AG10803 (cell line): ENCODE measurements at places on chromosomes 2 and 18.

- DNase-seq, result peak; percentile 37
These were observed 95.6 kb downstream of the TNFRSF11A start for GRCh38 chr18:62420513-62421209.

DNA sequence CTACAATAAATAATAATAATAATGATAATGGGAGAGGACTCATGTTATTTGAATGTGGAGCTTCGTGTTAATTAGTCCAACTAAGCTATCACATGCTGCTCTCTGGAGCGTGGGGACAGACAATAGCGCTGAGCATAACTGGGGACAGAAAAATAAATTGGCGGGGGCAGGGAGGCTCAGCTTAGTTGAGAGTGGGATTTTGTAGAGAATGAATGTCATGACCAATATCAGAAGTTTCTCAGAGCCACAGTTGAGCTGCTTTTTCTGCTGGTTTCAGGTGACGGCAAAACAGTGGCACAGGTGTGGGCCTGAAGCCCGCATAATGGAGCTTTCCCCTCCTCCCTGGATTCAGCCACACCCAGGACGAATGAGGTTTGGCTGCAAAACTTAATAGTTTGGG is 111.1 kb upstream of the CAB39 start:
- DNase-seq, result no peak

DNA sequence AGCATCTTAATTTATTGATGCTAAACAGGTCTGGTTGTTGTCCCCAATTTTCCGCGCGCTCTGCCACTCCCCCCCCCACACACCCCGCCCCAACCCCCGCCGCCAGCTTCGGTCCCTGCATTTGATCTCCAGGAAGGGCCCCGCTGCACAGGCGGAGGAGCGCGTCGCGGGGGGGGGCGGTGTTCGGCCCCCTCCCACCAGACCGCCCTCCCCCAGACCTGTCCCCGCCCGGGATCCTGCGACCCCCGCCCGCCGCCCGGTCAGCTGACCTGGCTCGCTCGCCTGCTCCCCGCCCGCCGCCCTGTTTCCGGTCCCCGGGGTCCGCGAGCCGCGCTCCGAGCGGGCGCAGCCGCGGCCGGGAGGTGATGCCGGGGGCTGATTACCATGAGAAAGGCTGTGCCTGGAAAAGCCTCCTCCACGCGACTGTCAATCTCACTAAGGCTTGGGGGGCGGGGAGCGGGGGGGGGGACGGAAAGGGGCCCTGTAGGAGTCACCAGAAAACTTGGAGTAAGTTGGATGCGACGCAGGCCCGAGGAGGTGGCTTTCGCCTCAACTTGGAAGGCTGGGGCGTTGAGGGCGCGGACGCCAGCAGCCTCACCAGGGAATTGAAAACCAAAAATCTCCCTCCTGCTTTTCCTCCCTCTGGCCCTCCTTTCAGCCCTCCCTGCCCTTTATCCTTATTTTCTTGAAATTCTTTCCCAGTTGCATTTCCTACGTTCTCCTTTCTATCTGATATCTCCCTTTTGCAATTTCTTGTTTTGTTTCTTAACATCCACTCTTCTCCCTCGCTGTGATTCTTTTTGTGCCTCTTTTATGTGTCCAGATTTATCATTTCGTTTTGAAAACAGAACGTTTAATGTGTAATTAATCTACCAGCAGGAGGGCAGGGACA is 4.4 kb upstream of the ZEB2 start:
- DNase-seq, result no peak

DNA sequence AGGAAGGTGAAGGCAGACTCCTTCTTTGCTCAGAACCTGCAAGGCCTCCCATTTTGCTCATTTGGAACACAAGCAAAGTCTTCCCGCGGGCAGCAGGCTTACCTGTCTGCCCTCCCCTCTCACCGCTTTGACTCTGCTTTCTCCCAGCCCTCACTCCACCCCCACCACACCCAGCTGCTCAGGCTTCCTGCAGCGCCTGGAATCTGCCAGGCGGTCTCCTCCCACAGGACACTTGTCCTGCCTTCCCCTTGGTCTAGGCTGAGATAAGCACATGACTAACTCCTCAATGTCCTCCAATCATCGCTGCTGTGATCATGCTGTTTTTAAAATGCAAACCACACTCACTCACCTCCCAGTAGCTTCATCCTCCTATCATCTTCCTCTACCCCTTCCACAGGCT is 430.0 kb downstream of the ZNF516 start:
- DNase-seq, result no peak

- no peak for DNase-seq
These were observed 385.7 kb downstream of the MBD2 start for GRCh38 chr18:53838746-53839145.

DNA sequence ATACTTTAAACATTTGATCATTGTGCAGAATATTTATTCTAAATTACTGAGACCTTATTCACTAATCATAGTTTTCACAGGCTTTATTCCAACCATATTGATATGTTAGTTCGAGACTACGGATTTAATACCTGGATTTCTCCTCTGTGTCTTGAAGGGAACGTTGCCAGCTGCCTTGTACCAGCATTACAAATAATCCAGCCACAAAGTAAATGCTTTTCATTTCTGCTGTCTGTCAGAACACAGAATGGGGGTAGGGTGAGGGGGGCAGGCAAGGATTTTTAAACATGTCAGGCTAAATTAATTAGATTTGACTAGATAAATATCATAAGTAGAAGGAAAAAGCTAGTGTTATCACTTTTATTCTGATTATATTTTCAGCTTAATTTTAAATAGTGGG is 3.1 kb downstream of the GCG start:
- no peak for DNase-seq

DNA sequence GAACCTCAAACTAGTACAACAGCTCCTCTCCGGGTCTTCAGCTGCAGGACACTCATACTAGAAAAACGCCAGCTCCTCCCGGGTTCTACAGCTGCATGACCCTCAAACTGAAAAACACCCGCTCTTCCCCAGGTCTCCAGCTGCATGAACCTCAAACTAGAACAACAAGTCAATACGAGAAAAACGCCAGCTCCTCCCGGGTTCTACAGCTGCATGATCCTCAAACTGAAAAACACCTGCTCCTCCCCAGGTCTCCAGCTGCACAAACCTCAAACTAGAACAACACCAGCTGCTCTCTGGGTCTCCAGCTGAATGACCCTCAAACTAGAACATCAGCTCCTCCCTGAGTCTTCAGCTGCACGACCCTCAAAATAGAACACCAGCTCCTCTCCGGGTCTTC is 315.0 kb upstream of the TFPI start:
- no peak for DNase-seq

DNA sequence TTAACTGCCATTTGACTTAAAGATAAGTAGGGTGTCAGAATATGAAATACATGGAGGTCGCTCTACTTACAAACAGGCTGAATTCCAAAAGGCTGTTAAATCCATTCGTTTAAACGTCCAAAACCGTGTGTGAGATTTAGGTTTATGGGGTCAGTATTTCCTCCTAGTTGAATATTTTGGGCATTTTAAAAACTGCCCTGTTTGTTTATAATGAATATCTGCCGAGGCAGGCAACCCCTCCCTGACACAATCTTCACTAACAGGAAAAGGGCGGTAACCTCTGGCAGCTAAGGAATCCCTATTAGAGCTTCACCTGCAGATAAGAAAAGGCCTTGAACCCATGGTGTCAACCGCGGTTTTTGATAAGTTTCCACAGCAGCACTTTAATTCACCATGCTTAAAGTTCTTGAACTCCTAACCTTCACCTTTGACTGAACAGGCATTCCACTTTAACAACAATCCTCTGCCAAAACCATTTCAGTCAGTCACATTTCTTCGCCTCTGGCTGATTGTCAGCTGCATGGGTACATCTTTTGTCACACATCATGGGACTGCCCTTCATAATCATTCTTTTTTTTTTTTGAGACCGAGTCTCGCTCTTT is 17.8 kb downstream of the TRAK2 start:
- no peak for DNase-seq

- DNase-seq, result peak; percentile 50
These were observed 64.0 kb downstream of the SPIRE1 start for GRCh38 chr18:12593866-12594265.

DNA sequence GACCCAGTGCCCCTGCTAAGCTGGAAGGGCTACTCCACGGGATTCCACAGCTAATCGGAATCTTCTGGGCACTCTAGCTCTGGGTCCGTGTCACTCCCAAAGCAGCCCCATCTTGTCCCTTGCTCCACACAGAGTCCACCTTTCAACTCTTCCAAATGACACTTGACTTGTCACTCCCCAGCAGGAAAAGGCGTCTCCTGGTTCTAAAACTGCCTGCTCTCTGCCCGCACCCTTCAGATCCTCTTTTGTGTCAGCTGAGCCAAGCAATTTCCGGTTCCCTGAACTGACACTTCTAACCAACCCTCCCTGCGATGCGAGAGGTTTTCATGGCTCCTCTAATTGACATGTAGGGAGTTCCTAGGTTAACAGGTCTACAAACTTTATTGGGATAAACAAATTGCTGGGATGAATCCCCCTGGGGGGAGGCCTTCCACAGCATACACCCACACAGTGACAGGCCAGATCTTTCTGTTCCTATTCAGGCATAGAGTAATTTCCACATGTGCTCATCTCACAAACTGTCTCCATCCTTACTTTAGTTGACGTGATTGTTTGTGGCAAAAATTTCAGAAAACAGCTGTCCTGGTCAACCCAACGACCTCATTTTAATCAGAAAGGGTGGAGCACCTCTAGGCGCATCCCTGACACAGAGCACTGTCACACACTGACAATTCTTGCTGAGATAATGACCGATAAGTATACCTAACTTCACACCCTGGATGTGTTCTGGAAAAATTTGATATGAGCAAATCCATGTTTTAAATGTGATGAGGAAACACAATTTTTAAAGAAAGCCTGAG is 104.9 kb downstream of the RBMS1 start:
- peak; percentile 61 for DNase-seq

GRCh38 chr2:75516378-75517360 is 44.1 kb downstream of the EVA1A start:
- DNase-seq, result no peak

GRCh38 chr2:24945907-24946306 is 25.8 kb downstream of the DNAJC27 start:
- DNase-seq, result no peak

GRCh38 chr18:8319798-8320489 is 289.3 kb upstream of the RAB12 start:
- DNase-seq, result no peak

- DNase-seq, result no peak
These were observed 362.4 kb upstream of the MEX3C start for GRCh38 chr18:51559902-51560287.

DNA sequence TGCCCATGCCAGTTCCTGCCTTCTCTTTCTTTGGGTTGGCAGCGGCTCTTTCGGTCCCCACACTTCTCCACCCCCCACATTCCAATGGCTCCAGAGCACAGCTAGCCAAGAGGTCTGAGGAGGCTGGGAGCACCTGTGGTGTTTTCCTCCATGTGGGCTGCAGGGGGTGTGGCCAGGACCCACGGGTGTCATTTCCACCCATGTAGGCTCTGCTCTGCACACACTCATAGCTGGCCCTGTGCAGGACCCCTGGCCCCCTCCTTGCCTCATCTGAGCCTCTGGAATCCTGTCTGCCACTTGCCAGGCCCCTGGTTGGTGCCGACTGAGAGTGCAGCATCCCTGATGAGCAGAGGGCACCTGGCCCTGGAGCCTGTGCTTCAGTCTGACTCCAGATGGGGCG is 46.3 kb downstream of the DYSF start:
- no peak for DNase-seq

DNA sequence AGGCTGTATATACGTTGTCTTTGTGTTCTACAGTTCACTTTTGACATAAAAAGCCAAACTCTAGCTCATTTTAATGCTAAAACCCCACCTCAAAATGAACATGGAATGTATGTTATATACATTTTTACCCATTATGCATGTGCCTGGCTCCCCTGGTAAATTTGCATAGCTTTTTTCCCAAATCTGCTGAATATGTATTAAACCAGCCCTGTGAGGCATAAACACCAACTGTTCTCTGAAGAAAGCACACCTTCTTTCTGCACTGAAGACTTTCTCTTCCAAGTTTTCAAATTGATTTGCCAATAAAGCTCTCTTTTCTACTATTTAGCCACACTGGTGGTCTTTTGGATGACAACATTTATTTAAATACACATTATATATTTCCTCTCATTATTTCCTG is 549.4 kb downstream of the TRIB2 start:
- no peak for DNase-seq

- DNase-seq, result no peak
These were observed 47.2 kb downstream of the SCG2 start for GRCh38 chr2:223554923-223555322.

GRCh38 chr18:66972681-66973080 is 368.8 kb upstream of the CDH19 start:
- no peak for DNase-seq

DNA sequence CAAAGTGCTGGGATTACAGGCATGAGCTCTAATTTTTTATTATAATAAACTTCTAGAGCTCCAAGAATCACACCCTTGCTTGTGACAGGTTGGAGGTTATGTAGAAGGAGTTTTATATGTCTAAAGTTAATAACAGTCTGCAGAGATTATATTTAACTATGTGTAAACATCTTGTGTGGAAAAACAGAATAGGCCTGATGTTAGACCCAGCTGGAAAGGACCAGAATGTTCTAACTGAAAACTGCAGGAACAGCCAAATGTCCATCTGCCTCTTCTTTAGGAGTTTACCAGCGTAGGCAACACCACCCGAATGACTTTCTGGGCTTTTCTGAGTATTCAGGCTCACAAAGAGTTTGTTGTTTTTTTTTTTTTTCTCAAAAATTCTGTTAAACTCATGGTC is 67.1 kb upstream of the CDCA7 start:
- DNase-seq, result no peak

GRCh38 chr18:68034296-68034695 is 517.8 kb upstream of the DSEL start:
- peak; percentile 76 for DNase-seq

DNA sequence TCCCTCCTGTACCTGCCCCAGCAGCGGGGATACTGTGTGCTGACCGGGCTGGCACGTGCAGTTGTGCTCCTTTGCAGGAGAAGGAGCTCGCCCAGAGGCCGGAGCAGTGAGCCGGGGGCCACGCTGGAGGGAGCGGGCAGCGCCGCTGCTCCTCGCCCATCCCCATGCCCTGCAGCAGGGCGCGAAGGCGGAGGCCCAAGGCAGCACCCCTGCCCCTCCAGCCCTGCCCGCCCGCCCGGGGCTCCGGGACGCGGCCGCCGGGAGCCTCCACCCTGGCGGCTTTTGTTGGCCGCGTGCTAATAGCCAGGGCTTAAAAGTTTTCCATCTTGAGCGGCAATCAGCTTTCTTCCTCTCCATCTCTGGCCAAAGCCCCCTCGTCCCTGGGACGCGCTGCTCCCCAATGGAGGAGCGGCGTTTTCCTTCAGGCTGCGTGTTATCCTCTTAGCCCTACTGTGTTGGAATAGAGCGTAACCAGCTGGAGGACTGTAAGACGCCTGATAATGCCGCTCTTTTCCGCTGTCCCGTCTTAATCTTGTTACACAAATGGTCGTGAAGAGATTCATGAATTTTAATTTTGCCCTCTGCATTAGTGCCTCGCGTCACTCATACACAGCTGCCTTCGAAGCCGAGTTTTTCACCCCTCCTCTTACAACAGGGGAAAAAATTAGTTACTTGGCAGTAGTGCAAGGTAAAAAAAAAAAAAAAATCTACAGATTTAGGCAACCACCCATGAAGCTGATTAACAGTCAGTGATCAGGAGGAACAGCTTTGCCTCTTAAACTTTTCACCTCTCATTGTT is 172.9 kb upstream of the SIX3 start:
- no peak for DNase-seq
